Stimulated activated CD4-positive, alpha-beta T cell treated with anti-CD3 and anti-CD28 coated beads, Interleukin-1b, Interleukin-23, amount 100 ng/mL, for 1 hour (primary cell): ENCODE measurements at places on chromosomes 6 and 20.

GRCh38 chr6:149936743-149937142, 5.1 kb upstream of the ULBP2 start:
- no peak for DNase-seq

DNA sequence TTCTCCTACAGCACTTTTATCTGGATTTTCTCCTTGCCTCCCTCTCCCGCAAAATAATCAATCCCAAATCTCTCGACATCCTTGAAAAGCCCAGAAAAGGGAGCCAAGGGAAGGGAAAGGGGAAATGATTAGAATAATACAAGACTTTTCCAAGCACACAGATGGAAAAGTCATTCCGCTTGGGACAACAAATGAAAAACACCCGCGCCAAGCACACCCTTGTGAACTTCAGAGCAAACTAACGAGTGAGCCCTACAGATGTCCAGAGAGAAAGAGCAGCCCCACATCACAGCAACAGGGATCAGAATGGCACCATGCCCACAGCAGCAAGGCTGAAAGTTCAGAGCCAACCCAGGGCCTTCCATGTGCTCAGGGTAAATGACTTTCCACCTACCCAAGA, 49.6 kb downstream of the NINL start:
- DNase-seq = no peak

DNA sequence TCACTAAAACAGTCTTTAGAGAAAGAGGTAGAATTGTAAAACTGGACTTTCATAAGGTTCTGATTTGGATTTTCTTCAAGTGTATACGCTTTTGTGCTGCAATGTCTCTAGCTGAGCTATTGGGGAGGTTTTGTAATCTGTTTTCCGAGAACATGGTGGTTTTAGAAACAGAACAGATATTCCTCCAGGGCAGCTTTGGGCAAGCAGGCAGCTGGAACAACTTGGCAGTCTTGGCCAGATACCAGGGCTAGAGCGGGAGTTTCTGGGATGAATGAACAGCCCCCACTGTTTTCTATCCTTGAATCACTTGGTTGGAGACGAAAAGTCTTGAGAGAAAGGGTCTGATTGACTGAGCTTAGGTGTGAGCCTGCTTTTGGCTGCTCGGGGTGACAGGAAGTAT, 17.1 kb upstream of the ARMC2 start:
- DNase-seq = no peak

GRCh38 chr20:38304845-38305447, 990 bp downstream of the BPI start:
- DNase-seq = no peak

- DNase-seq = no peak
Observed at GRCh38 chr20:38730167-38730988, 6.1 kb downstream of the SLC32A1 start.
